BE2C (cell line): ENCODE measurements at places on chromosomes 2 and 18.

GRCh38 chr2:18662689-18663088 is 73.3 kb upstream of the NT5C1B start:
- no peak for DNase-seq

GRCh38 chr2:88016086-88016959 is at the start of gene RNU2-63P:
Gene RNU2-63P (minus strand): TSS chr2:88016547.
- peak; percentile 71 for DNase-seq

- DNase-seq, result no peak
Measured at GRCh38 chr2:22360735-22361374, 1024.1 kb upstream of the KLHL29 start.

DNA sequence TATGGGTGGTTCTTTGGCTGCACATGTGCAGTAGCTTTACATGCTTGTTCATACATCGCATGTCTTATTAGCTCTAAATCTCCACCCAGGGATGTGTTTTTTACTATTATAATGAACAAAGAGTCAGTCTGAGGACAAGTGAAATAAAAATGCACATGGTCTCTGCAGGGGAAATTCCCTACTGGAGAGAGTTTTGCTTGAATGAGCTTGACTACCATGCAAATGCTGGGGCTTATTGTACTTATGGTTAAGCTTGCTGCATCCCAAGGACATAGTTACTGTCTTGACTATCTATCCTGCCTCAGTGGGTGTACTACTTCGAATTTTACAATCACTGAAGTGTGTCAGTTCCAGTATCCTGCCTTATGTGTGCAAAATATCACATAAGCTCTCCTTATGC is 362.7 kb downstream of the TDRD15 start:
- DNase-seq, result no peak

- no peak for DNase-seq
Measured at GRCh38 chr2:70566464-70566863, 12.8 kb upstream of the TGFA start.

GRCh38 chr18:78390348-78390951 is 589.2 kb upstream of the SALL3 start:
- DNase-seq, result no peak

DNA sequence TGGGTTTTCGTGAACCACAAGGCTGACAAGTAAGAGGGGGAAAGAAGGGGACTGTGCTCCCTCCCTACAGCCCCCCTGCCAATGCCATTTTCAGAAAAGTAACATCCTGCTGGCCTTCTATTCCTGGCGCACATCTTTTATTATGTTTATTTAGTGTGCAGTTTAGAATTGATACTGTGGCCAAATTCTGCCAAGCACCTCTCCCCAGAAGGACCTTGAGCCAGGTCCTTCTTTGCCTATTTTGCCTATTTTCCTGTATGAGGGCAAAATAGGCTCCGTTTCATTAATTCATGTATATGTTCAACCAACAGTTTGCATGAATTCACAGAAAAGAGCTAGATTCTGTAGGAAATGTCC is 136.0 kb downstream of the MYO3B start:
- no peak for DNase-seq

DNA sequence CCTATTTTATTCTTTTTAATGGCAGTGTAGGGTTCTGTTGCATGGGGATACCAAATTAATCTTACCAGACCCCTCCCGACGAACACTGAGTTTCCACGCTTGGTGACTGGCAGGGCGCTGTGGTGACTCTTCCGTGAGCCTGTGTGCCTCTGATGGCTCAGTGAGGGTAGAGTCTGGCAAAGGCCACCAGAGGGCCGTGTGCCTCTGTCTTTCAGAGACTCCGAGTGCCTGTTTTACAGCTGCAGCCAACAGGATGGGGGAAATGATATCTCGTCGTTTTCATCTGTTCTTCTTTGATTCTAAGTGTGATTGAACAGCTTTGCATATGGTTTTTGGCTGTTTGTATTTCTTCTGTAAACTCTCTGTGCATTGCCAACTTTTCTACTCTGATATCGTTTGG is 99.8 kb downstream of the ZNF236 start:
- peak; percentile 53 for DNase-seq

DNA sequence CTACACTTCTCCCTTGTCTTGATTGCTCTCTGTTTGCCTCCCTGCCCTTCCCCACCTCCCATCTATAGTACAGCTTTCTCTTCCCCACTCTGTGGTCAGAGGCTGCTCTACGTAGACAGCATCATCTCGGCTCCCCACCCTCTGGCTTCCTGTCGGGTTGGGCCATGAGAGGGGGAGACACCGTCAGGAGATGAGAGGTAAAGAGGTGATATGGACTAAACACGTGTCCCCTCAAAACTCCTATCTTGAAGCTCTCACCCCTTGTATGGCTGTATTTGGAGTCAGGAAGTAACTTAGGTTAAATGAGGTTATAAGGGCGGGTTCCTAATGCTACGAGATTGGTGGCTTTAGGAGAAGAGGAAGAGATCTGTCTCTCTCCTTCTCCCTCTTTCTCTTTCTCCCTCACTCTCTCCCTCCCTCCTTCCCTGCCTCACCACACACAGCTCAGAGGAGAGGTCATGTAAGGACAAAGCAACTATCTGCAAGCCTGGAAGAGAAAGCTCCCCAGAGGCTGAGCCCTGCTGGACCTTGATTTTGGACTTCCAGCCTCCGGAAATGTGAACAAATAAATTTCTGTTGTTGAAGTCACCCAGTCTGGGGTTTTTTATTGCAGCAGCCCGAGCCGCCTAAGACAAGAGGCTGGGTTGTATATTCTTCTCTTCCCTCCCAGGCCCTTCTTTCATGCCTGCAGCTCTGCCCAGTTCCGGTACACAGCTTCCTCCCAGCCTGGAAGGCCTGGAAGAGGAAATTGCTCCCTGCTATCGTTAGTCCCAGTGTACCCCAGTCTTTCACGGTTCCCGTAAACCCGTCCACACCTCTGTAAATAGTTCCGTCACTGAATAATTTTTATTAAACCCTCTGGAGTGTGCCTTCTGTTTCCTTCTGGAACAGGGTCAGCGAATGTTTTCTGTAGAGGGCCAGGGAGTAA is 138.0 kb downstream of the AKAIN1 start:
- DNase-seq, result no peak

- DNase-seq, result peak; percentile 17
Measured at GRCh38 chr18:49111191-49111988, 160.6 kb upstream of the SMAD7 start.

GRCh38 chr18:31591113-31591512 is 564 bp upstream of the TTR start:
- no peak for DNase-seq

DNA sequence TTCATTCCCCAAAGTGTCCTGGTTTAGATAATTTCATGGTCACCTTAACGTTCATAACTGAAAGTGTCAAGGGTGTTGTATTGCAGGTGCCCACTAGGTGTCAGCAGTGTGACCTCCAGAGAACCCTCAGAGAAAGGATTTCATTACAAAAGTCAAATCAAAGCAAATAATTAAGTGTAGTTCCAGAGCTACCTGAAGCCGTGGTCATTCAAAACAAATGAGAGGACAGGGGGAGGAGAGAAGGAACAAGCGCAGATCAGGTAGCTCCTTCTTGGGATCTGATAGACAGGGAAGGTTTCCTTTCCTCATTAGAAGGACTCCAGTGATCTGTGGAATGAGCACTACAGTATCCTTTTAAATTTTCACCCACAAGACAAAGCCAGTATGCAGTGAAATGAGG is at the start of gene SLC9A4:
TSS of gene SLC9A4 (plus strand) at position 207 of the 400 bp plus-strand sequence. CDS start 534 bp downstream, outside the sequence.
- peak; percentile 10 for DNase-seq

- no peak for DNase-seq
Measured at GRCh38 chr18:54453996-54454395, 96.3 kb downstream of the C18orf54 start.

- no peak for DNase-seq
Measured at GRCh38 chr2:105718846-105719481, 25.7 kb upstream of the NCK2 start.

DNA sequence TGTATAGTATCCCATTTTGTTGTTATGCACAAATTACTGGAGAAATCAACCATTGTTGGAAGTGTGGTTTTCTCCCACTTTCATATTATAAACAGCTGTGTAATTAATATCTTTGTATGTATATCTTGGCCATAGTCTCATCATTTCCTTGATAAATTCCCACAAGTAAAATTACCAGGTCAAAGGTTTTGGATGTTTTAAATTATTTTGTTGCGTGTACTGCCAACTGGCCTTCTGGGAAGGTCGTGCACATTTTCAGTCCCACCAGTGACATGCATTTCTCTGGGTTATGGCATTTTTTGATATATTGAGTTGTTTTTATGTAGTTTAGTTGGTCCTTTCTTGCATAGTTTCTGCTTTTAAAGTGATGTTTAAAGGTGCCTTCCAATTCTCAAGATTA is 41.5 kb downstream of the TSHZ1 start:
- DNase-seq, result no peak

- DNase-seq, result no peak
Measured at GRCh38 chr2:177929662-177930522, 142.7 kb downstream of the PDE11A start.

DNA sequence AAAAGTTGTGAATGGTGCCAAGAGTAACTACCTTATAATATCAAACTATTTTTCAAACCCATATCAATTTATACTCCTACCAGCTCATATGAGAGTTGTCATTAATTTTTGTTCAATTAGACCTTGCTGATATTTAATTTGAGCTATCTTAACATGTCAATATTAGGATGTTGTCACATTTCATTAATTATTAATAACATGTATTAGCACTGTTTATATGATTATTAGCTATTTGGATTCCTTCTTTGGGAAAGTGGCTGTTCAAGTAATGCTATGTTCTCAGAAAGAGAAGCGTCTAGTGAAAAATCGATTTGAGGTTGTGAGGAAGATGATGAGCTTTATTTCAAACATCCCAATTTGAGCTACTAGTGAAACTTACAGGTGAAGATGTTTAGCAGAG is 620.2 kb downstream of the KCNJ3 start:
- DNase-seq, result no peak

- DNase-seq, result no peak
Measured at GRCh38 chr2:215764441-215765048, 248.8 kb downstream of the MREG start.

DNA sequence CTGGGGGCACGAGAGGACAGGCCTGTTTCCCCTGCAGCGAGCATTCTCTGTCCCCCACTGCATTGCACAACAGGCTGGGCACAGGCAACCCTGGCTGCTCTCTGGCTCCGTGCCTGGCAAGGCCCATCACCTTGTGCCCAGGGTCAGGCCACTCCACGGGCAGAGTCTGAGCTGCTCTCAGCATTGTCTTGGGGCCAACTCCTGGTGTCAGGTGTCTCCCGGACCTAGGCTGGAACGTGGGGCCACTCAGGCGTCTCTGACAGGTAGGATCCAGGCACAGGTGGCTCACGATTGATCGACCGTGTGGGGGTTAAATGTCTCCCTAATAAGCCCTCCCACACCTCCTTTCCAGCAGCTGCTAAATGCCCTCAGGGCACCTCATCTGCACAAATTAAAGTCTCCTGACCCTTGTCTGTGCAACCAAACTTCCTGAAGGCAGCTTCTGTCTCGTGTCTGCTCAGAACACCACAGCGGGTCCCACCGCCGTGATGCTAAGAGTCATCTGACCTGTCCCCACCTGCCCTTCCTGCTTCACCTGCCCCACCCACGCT is 66.6 kb upstream of the GPC1 start:
- DNase-seq, result no peak

DNA sequence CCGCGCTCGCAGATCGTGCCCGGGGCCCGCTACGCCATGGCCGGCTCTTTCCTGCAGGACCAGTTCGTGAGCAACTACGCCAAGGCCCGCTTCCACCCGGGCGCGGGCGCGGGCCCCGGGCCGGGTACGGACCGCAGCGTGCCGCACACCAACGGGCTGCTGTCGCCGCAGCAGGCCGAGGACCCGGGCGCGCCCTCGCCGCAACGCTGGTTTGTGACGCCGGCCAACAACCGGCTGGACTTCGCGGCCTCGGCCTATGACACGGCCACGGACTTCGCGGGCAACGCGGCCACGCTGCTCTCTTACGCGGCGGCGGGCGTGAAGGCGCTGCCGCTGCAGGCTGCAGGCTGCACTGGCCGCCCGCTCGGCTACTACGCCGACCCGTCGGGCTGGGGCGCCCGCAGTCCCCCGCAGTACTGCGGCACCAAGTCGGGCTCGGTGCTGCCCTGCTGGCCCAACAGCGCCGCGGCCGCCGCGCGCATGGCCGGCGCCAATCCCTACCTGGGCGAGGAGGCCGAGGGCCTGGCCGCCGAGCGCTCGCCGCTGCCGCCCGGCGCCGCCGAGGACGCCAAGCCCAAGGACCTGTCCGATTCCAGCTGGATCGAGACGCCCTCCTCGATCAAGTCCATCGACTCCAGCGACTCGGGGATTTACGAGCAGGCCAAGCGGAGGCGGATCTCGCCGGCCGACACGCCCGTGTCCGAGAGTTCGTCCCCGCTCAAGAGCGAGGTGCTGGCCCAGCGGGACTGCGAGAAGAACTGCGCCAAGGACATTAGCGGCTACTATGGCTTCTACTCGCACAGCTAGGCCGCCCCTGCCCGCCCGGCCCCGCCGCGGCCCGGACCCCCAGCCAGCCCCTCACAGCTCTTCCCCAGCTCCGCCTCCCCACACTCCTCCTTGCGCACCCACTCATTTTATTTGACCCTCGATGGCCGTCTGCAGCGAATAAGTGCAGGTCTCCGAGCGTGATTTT is 7.6 kb downstream of the TBR1 start:
- no peak for DNase-seq

DNA sequence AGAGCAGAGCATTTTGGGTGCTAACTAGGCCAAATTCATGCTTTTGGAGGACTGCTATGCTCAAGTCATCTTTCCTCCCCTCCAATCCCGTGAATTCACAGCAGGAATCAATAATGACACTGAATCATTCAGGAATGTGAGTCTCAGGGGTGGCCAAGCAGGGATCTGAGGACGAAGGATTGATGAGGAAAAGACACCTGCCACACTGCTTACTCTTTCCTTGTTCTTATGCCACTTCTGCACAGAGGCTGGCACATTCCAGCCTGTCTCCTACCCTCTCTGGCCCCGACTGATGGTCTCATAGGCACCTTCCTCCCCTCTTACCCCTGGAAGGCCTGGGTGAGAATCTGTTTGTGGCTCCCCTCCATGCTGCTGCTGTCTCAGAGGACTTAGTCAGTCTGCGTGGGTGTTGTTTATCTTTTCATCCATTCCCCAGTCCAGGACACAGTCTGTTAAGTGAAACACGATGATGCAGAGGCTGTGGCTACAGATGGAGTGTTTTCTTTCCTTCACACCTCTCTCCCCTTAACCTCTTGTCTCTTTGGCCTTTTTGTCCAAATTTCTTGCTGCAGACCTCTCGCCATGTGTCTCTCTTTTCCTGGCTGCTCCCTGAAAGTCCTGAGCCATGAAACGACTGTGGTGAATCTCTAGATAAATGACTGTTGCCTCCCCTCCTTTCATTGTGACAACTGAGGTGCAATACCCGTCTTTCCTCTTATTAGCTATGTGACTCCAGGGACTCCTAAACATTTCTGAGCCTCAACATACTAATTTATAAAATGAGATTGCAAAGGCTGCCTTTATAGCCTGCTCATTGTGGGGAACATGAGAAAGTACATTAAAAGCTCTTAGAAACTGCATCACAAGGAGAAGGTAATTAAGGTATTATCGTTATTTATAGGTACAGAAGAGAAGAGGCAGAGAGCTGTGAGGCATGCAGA is 86.9 kb downstream of the RDH14 start:
- DNase-seq, result no peak

GRCh38 chr2:45691171-45691999 is 39.9 kb downstream of the PRKCE start:
- DNase-seq, result no peak

GRCh38 chr2:2748399-2749205 is 417.5 kb upstream of the MYT1L start:
- DNase-seq, result no peak

- DNase-seq, result no peak
Measured at GRCh38 chr2:30048636-30049175, 98.1 kb upstream of the YPEL5 start.

GRCh38 chr2:168738062-168738461 is 64.4 kb upstream of the NOSTRIN start:
- no peak for DNase-seq

- DNase-seq, result no peak
Measured at GRCh38 chr2:48423376-48423775, 106.6 kb upstream of the STON1 start.
